Suppressor macrophage (primary cell): ENCODE measurements at places on chromosomes 2 and 18.

- no peak for DNase-seq
These were observed 40.0 kb downstream of the MAP2 start for GRCh38 chr2:209463835-209464234.

- DNase-seq, result no peak
These were observed 574.3 kb upstream of the NXPH2 start for GRCh38 chr2:139354518-139354917.

- no peak for DNase-seq
These were observed 322.1 kb upstream of the THUMPD2 start for GRCh38 chr2:40101131-40101575.

- no peak for DNase-seq
These were observed 96.3 kb downstream of the BCL2L11 start for GRCh38 chr2:111216811-111217652.

- DNase-seq, result no peak
These were observed 15.9 kb downstream of the GLI2 start for GRCh38 chr2:120751553-120751952.

DNA sequence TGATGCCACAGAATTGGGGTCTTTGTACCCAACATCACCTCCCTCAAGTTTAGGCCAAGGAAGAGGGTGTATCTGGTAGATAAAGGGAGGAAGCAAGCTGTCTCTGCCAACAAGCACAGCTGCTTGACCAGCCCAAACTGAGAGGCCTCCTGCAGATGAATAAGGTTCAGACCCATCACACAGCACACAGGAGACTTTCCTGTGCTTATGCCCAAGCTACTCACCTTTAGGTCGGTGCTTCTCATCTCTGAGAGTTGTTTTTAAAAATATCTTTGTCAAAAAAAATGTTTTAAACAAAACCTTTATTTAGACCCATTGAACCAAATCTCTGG, 24.7 kb upstream of the SP3 start:
- DNase-seq, result no peak

DNA sequence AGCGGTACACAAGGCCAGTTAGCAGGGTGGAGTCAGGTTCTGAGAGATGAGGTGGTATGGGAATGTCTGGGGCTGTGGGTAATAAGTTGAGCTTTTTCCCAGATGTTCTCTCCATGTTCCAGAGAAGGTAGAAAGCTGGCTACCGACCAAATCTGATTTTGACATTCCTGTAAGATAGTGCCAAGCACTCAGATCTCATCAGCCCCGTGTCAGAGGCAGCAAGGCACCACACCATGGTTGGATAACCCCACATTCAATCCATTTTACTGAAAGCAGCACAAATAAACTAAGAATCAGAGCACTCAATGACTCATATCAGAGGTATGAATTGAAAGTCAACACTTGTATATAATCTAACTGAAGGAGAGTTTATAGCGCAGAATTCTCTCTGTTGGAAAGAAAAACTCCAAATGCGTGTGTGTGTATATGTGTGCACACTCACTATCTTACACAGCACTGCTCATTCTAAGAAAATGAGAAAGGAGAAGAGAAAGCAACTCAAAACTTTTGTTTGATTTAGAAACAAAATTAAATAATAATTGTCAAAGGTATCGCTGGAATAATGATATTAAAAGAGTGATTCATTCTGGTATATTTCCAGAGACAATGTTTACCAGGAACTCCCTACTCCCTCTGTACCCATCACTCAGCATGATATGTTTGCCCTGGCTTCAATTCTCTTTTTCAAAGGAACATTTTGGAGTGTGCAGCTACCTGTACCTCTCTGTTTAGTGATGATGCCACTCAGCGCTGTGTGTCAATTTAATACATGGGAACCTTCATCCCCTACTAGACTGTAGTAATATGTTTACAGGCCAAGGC, 375.1 kb upstream of the ID2 start:
- no peak for DNase-seq

DNA sequence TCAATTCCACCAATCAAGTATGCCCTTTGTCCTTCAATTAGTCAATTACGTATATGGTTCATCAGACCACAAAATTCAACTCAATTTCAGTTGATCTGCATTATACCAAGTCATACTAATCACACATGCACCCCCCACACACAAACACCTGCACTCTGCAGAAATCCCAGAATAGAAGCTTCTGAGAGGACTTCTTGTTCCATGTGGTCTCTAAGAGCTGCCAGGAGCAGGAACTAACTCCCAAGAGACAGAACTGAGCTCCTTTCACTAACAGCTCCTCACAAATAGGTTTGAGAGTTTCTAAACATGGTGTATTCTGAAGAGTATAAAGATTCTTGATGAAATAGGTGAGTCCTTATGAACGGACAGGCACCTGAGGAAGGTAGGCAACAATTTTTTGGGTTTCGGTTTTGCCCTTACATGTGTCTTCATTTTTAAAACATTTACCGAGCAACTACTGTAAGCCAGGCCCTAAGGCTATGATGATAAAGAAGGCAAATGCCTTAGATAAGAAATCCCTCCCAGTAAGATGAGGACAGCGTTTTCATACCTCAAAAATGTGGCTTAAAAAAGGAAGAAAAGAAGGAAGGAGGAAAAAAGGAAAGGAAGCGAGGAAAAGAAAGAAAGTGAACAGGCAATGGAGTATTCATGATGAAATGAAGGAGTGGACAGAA, 183.1 kb downstream of the PID1 start:
- DNase-seq, result no peak

DNA sequence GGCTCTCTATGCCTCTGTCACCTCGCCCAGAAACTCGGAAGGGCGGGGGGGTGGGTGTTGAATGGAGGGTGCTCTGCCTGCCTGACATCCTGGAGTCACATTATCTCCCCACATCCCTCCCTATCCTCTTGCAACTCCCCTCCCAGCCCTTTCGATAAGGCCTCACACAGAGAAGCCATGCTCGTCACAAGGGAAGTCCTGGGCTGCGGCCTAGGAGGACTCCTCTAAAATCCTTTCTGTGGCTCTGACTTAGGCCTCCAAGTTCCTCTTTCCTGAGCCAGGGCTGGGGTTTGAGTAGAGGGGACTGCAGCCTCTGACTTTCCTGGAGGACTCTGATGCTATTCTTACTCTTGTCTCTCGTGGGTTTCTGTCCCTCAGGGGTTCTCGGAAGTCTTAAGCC, 75.0 kb upstream of the PKDCC start:
- DNase-seq, result no peak

GRCh38 chr2:182187130-182187529, 201.5 kb downstream of the PPP1R1C start:
- no peak for DNase-seq

DNA sequence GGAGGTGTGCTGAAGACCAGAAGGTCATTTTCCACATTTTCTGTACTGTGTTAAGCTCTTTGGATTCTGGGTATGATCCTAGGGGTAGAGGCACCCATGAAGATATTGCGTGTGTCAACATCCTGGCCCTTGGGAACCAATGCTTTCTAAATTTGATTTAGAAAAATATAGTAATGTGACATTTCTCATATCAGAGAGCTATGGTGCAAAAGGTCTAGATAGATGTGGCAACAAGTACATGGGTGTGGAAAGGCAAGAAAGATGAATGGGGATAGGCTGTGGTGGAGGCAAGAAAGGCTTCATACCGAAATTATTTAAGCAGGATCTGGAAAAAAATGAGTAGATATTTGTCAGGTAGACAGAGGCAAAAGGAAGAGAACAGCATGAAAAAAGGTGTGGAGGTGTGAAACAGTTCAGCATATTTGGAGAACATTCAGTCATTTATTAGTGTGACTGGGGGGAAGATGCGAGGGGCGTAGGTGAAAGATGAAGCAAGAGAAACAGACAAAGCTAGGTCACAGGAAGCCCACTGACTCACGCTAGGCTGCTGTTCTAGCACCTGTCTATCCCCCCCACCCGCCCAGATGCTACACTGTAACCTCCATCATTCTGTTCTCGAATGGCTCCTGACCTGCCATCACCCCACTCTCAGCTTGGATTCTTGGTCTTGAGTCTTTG, 11.7 kb downstream of the DOK1 start:
- no peak for DNase-seq

- no peak for DNase-seq
These were observed 67.4 kb upstream of the GALNT5 start for GRCh38 chr2:157190151-157190550.

GRCh38 chr18:48934723-48935432, 15.9 kb downstream of the SMAD7 start:
- DNase-seq, result no peak

GRCh38 chr2:148006249-148007007, 14.1 kb downstream of the ORC4 start:
- DNase-seq, result no peak

DNA sequence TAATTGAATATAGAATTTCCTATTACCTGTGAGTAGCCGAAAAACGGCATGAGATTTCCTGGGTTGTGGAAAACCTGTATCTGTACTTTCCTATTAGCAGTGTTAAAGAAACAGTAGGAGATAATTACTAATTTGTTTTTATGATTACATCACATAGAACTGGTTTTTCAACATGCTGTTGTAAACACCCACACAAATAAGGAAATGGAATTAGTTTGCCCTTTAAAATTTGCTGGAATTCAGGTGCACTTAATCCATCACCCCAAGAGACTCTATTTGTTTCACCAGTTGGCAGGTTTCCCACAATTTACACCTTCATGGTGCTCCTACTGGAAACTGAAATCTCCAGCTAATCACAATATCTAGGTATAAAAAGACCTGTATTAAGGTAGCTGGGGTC, 274.1 kb upstream of the SLC8A1 start:
- DNase-seq, result peak; percentile 5

- DNase-seq, result peak; percentile 10
These were observed 115.1 kb upstream of the NOSTRIN start for GRCh38 chr2:168687314-168687713.

DNA sequence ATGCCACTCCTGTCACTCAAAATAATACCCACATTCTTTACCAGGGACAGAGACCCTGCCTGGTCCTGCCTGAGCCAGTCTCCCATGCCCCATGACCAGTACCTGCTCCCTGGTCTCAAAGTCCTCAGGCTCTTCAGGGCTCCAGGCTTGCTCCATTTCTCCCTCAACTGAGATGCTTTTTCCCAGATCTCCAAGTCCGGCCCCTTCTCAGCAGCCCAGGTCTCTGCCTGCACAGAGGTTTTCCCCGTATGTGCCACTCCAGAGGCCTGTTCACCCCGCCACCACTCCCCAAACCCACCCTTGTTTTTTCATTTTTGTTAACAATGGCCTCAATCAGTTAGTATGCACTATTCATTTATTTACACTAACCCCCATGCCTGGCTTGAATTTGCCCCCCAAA, 499.5 kb upstream of the MYT1L start:
- DNase-seq, result no peak

DNA sequence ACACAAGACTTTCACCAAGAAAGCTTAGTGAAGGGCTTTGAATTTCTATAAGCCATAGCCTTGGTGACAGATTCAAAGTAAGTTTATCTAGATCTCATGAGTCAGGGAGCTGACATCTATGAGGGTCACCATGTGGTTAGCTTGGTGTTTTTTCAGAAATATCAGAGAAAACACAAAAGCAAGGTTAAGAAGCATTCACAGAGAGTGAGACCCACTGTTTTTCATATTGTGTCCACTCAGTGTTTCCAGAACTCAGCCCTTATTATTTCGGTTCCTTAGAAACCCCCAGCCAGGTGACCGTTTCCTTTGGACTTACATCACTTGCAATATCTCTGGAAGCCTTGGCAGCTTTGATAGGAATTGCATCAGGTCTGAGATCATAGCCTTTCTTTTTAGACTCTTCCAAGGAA, 76.6 kb downstream of the NEB start:
- DNase-seq, result no peak

DNA sequence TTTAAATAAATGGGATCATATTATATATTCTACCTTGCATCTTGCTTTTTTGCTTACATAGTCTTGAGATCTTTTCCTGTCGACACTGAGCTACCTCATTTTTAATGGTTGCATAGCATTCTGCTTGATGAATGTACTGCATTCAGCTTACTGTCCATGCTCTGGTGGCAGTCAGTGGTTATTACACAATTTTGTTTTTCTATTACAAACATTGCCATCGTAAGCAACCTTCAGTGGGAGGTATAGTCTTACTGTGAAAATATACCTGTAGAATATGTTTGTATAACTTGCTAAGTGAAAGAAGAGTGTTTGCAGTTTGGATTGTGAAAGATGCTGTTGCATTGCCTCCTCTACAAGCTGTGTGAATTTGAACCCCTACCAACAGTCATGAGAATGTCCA, 43.4 kb downstream of the UBXN4 start:
- DNase-seq, result no peak
